ENCODE measurements at places on chromosomes 2 and 18.

DNA sequence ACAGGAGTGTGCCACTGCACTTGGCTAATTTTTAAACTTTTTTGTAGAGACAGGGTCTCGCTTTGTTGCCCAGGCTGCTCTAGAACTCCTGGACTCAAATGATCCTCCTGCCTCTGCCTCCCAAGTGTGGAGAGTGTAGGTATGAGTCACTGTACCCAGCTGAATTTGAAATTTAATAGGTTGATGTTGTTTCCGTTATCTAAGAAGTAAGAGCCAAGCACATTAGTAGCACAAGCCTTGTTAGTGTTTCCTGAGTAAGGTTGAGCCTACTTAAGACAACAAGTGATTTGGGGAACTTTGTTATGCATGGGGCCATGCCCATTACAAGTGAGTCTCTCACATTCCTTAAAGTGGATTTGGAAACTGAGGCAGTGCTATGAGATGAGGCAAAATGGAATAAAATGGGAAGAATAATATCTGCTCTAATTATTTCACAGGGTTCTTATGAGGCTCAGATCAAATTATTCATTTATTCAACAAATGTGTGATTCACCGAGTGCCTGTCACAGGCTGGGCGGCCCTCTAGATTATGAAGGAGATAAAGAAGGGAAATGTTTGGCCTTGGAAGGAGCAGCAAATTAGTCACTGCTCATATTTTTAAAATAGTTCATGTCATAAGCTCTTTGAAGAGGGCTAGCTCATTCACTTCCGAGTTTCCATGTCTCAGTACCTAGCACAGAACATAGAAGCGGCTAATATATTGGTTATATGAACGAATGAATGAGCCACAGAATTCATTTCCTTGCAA, 217.2 kb downstream of the LDLRAD4 start:
- no peak for DNase-seq

- DNase-seq = no peak
Observed at GRCh38 chr2:120600335-120600734, 135.3 kb upstream of the GLI2 start.

DNA sequence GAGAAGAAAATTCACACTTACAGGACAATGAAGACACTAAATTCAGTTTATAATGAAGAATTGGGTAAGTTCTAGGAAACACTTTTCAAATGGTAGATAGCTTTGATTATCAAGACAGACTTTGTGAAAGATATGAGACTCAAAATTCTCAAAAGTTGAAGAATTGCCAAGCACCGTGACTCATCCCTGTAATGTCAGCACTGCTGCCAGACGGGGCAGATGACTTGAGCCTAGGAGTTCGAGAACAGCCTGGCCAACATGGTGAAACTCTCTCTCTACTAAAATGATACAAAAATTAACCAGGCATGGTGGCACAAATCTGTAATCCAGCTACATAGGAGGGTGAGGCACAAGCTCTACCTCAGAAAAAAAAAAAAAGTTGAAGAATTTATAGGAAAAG, 1820.1 kb upstream of the LRRTM1 start:
- DNase-seq = no peak

DNA sequence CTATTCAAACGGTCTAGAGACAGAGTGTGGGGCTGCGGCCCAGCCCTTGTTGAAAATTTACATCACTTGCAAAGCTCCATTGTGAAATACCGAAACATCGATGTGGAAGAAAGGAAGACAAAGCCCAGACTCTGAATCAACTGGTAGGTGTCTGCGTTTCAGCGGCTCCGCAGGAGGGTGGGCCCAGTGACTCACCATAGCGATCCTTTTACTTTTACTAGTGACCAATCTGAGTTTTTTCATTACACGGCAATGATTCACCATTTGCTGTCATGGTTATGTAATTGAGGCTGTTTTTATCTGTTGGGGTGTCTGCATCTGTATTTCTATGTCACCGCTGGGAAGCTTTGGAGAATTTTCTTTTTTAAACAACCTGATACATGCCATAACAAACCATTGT, 66.6 kb upstream of the ODC1 start:
- DNase-seq = no peak

DNA sequence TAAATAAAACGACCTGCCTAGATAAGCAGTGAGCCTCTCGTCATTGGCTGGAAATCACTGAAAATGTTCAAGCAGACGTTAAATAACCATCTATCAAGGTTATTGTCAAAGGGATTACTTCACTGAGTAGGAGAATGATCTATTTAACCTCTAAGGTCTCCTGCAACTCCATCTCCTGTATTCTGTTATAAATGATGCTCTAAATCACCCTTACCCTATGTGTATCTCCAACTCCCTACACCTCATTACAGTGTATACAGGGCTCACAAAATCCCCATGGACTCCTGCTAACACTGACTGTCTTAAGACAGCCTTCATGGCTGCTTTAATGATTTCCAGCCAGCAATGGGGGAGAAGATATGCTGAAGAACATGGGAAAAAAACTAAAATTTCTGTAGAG, 31.0 kb upstream of the BBS5 start:
- no peak for DNase-seq

- no peak for DNase-seq
Observed at GRCh38 chr2:121266543-121267106, 18.4 kb downstream of the TFCP2L1 start.

DNA sequence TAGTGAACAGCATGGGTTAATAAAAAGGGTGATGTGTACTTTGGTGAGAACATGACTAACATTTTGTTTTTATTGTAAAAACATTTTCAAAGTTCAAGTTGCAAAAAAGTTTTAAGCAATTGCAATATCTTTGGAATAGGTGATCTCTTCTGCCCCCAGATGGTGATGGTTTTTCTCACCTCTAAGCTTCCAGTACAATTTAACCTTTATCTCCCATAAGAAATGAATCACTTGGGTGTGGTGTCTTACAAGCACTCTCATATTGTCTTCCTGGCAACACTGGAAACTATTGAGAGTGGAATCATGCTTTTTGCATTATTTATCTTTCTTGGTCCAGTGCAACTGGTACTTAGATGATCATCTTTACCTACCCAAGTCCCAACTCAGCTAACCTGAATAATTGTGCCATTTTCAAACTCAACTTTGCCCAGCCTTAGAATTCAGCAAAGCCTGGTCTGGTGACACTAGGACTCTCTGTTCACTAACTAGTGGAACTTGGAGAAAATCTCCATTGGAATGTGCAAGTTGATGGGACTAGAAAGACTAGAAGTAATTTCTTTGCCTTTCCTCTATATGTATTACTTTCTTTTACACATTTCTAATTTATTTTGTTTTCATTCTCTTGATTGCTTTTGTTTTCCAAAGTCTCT, 964.7 kb upstream of the ZEB2 start:
- DNase-seq = no peak

- DNase-seq = no peak
Observed at GRCh38 chr18:31680831-31681568, 3.4 kb downstream of the B4GALT6 start.

- DNase-seq = peak; percentile 83
Observed at GRCh38 chr18:10499230-10499629, 26.6 kb upstream of the NAPG start.

- no peak for DNase-seq
Observed at GRCh38 chr2:236847538-236848263, 238.0 kb upstream of the COPS8 start.

- no peak for DNase-seq
Observed at GRCh38 chr2:143530758-143531157, 401.5 kb downstream of the ARHGAP15 start.

DNA sequence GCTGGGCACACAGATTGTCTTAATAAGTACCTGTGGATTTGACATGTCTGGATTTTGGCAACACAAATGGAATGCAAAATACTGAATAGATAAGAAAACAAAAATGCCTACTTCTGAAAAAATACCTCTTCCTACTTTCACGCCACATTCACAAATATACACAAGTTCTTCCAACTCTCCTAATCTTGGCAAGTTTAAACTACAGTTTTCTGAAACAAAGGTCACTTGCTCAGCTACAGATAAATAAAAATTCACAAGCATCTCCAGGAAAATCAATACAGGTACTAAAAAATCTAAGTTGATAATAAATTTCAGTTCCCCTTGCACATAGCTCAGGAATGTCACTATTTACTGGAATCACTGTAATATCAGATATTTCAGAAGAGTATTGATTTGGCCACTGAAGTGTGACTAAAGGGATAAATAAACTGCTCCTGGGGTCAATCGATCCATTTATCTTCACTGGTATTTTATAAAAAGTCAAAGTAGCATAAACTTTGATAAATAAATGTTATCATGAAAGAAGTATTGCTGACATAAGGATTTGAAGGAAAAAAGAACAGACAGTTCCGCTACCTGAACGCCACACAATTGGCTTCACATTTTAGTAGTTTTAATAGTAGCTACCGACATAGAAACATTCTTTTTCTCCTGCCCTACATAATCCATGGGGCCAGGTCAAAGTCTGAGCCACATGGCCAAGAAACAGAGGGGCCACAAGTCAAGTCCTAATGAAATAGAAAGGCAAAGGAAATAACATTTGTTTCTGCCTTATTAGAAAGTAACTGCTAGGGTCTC, 243.1 kb downstream of the AFF3 start:
- DNase-seq = no peak

DNA sequence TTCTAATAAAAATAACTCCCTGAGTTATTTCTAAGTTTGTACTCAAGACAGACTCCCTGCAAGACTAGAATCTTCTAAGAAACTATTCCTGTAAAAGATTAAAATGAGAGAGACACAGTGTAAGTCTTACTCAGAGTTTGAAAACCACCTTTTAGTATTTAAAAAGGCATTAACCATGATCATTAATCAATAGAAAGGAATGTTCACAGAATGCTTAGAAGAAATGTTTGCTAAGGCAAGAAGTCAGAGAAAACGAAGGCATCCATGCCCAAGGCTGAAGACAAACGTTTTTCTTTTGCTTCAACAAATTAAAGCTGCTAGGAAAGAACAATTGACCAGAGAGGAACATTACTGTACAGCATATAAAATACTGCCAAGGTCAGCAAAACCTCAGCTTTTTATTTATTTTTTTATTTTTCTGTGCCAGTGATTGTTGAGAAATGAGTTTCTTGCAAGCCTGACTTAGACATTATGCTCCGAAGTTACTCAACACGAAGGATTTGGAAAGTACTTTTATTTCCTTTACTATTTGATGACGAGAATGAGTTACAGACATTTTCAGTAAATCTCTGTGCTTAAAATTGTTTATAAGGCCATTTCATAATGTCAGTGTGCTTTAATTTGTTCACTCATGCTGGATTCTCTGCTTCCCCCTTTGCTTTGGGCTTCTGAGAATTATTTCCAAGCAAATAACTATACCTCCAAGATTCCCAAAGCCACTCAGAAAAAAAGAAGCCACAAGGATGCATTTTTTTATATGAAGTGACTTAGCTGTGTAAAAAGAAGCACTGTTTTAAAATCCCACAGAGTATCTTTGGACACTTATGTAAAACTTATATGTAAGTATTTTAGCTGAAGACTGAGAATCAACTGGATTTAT, 20.5 kb downstream of the RND3 start:
- no peak for DNase-seq

DNA sequence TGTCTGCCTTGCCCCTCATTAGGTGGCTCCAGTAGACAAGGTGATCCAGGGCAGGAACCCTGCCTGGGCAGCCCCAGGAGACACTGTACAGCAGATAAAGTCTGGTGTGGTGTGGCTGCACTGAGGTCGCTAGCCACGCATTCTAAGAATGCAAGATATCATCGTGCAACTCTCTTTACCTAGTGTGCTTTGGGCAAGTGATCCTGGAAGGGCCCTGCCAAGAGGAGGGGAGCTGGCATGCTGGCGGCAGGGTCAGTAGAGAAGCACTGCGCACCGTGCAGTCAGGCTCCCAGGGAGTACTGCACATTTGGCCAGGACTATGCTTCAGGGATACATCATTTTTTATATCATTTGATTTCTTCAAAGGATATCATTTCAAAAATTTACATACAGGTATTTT, 195.3 kb upstream of the SMAD2 start:
- DNase-seq = no peak

DNA sequence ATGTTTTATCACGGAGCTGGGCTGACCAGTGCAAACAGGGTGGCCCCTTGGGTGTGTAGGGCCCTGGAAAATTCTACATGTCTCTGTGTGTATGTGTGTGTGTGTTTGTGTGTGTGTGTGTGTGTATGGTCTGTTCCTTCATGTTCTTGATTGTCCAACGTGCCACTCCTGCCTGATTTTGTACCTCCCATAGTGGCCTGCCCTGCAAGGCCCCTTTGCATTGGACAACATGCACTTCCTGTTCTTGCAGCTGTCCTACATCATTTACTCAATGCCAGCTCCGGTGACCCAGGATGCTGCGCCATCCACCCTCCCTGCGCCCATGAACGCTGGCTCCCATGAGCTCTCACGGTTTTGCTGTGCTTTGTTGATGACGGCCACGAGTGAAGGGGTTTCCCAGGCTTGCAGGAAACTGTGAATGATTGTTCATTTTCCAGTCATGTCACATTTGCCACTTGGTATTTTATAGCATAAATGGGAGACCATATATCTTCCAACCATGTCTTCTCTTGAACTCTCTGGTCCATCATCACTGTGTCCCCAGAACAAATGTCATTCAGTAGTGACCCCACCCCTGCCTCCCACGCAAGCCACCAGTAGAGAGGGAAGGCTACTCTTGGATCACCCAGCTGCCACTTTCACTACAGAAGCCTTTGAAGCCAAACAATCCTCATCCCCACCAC, 69.7 kb upstream of the NCK2 start:
- no peak for DNase-seq

DNA sequence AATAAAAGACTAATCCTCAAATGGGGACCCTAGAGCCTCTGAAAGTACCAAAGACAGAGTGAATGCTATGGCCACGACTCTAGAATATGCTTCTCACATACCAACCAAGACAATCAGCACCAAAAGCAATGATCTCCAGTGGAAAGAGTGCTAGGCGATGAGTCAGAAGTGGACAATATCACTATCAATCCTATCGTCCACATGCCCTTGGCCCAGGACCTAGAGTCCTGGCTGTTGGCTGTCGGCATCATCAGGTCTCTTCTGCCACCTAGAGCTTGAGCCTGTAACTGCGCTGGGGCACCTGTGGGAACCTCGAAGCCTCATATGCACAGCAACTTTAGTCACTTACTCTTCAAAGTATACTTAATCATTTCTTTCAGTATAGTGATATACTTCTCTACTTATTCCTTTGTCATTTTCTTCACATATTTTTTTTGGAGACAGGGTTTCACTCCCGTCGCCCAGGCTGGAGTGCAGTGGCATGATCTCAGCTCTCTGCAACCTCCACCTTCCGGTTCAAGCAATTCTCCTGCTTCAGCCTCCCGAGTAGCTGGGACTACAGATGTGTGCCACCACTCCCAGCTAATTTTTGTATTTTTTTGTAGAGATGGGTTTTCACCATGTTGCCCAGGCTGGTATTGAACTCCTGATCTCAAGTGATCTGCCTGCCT, 29.7 kb downstream of the NOL10 start:
- DNase-seq = no peak
